ENCODE measurements at places on chromosomes 6 and 20.

- DNase-seq: no peak
These were observed 23.9 kb downstream of the SUN5 start for GRCh38 chr20:32980131-32980941.

DNA sequence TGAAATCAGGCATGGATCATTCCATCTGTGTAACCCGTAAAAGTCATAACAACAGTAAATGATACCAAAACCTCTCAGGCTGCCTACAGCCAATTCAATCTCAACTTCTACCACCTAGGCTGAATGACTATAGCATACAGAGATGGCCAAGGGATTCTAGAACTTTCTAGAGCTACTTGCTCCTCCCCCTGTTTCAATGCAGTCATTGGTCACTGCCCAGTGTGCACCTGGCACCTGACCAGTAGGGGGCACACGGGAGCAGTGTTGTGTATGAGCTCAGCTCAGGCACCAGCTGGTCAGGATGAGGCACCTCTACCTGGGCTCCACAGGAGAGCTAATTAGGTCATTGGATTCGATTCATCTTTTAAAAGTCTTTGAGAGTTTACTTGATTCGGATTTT lies 86.2 kb downstream of the PLEKHG1 start:
- DNase-seq: no peak

GRCh38 chr6:138948546-138949179 lies 39.4 kb downstream of the REPS1 start:
- no peak for DNase-seq

DNA sequence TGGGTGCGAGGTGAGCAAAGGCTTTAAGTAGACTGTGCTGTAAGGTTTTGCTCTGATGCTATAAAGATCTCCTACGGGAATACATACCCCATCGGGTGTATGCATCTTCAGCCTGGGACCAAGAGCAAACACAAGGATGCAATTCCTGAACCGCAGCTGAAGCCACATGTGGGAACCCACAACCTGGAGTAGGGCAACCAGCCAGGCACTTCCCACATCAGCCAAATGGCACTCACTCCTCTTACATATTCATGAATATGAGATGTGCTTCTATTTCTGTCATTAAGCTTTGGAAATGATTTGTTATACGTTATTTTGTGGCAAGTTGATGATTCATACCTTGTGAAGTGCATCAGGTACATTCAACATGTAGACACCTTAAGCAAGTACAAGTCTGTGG lies 619.2 kb downstream of the C6orf118 start:
- no peak for DNase-seq

GRCh38 chr6:155955038-155955437 lies 499.4 kb upstream of the NOX3 start:
- DNase-seq: no peak

DNA sequence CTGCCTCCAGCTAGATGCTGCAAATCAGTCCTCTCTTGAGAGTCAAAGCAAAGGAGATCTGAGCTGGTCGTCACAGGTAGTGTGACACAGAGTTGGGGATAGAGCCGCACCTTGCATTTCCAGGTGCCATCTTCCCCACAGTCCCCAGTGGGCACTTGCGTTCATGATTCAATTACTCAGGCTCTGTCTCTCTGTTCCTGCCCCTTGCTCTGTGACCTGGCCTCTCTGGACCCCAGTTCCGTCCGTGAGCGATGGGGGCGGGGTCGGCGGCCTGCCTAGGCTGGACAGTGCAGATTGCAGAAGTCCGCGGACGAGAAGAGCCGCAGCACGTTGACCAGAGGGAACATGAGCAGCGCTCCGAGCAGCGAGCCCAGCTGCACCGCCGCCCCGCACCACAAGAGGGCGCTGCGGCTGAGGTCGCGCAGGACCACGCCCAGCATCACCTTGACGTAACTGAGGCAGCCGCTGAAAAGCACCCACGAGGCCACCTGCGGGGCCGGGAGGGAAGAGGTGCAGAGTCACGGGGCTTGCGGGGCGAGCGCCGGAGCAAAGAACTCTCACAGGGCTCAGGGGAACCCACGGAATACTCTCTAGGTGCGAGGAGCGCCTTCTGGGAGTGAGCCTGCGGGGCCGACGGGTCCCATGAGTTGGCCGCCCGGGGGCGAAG lies 7.4 kb downstream of the SLC52A3 start:
- no peak for DNase-seq

DNA sequence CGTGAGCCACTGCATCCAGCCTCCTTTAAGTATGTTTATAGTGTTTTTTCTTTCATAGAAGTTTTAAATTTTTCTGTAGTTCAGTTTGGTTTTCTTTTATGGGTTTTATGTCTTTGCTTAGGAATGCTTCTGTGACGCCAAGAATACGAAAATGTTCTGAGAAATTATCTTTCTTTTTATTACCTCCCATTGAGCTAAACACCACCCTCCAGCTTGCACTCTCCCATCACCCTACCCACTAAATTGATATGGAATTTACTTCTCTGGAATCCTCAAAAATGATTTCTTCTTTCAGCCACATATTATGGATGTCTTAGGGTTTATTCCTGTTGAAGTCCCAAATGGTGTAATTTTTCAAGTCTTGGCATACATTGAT lies 38.1 kb downstream of the JARID2 start:
- DNase-seq: no peak

GRCh38 chr6:70112716-70113115 lies 190.2 kb downstream of the COL9A1 start:
- no peak for DNase-seq

DNA sequence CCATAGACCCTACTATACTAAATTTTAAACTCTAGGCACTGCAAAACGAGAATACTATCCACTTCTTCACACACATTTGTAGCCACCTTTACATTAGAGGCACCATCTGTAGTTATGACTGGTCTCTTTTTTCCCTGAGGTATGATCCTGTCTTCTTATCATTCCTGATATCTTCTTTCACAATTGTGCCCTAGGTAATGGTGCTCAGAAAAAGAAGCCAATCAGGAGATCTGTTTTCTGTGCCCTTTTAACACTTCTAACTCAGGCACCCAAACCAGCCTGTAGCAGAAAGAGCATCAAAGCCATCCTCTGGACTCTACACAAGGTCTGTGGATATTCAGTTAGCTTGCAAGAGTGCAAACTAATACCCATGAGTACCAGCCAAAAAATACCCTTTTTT lies 149.7 kb upstream of the SGK1 start:
- DNase-seq: no peak

DNA sequence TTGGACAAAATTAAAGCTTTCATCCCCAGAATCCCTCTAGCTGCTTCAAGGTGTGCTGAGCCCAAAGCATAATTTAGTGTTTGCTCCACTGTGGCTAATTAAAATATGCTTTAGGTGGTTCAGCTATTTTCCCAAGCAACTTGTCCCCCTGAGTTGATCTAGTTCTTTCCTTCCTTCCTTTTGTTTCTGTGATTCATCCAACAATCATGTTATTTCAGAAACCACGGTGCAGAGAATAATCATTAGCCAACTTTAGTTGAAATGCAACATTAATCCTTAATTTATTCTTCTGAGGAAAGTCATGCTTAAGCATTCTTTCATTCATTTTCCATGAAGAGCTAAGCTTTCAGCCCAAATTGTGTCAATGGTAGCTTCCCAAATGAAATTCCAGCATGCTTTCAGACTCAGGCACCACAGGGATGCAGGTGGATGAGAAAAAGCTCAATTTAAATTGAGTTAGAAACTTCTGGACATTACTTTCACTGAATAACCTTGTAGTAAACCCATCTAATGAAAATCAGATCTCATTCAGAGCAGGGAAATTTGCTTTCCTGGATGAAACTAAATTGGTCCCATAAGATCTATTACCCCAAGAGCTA lies 209.0 kb upstream of the NT5E start:
- no peak for DNase-seq

GRCh38 chr6:43359831-43360230 lies 9.6 kb downstream of the ZNF318 start:
- no peak for DNase-seq

DNA sequence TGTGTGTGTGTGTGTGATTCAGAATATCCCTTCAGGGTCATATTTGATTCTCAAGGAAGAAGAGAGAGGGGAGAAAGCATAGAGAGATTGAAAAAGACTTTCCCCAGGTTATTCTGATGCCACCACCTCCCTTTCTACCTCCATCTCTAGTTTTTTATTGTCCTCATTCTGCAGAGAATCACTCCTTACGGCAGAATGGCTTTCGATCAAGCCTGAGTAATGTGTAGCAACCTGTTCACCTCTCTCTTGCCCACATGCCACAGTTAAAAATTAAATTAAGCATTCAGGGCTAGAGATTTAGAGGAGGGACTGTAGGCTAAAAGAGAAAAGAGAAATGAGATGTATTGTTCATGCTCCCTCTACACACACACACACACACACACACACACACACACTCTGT lies 18.1 kb downstream of the KLHL32 start:
- DNase-seq: peak; percentile 55

GRCh38 chr6:164144316-164144715 lies 729.8 kb downstream of the QKI start:
- no peak for DNase-seq

DNA sequence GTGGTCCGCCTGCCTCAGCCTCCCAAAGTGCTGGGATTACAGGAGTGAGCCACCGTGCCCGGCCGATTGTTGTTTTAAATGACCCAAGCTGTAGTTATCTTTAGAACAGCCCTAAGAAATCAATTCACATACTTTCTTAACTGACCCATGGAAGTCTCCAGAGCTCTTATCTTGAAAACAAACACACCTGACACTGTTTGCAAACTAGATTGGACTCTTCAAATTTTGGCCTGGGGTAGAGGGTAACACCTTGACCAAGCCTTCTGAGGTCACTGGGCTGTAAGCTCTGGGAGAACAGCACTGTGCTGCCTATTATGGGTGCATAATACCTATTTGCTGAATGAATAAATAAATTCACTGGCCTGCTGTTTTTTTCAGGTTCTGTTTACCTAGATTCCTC lies 190.6 kb downstream of the AIG1 start:
- no peak for DNase-seq

DNA sequence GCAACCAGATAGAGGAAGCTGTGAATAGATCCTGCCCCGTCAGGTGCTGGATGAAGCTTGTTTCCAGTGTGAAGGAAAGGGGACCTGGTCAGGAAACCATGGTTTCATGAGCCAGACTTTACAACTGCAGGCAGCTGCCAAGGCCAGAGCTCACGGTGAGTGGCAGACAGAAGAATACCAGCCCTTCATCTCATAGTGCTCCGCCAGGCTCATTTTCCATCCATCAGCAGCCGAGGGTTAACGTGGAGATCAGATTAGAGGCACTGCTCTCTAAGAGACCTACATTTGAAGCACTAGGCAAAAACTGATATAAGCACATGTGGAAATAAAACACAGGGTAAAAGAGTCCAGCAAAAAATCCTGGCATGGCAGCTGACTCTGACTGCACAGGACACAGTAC lies 172.4 kb downstream of the CD24 start:
- no peak for DNase-seq

- no peak for DNase-seq
These were observed 101.4 kb downstream of the SOBP start for GRCh38 chr6:107591346-107591745.

GRCh38 chr6:134373993-134374392 lies 56.1 kb upstream of the SGK1 start:
- no peak for DNase-seq

DNA sequence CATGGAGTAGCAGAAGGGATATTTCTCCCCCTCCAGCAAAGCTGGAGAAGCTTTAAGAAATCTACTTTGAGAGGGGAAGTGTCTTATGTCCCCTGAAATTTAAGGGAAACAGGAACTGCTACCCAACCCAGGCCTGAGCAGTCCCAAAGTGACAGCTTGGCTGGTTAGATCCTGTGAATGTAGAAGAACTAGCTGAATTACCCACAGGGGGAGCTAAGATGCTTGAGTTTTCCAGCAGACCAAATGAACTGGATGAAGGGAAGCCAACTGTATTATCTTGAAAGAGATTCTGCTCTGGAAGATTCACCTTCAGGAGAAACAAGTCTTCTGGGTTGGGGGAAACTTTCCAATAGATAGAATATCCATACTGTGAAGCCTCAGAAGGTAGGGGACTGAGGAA lies 303.3 kb upstream of the MMS22L start:
- DNase-seq: no peak

DNA sequence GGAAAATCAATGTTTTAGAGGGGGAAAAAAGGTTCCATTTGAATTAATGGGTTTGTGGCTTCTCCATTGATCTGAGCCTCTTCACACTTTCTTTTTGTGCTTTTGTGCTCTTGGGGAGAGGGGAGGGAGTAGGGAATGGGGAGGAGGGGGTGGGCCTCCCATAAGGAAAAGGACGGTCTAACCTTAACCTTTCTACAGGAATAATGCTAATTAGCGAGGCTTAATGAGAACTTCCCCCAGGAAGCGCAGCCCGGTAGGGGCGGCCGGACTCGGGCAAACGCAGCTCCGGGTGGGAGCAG lies 103.0 kb downstream of the NOL4L start:
- no peak for DNase-seq
